Activated B cell treated with CpG ODN at 0.5 μM for 24 hours (primary cell): ENCODE measurements at places on chromosomes 1 and 21. TPM values are rescaled to one million over a fixed set of nuclear protein-coding genes. Genes with fewer than 3 reads are reported as not detected.

- DNase-seq = no peak
Measured at GRCh38 chr1:37958690-37959089, 11.8 kb upstream of the INPP5B start.

- no peak for DNase-seq
Measured at GRCh38 chr1:205274041-205274691, 46.4 kb downstream of the TMCC2 start.

GRCh38 chr21:38794978-38795377, 10.8 kb upstream of the ETS2 start:
- no peak for DNase-seq

- no peak for DNase-seq
Measured at GRCh38 chr21:34037009-34037795, 36.2 kb upstream of the MRPS6 start.

DNA sequence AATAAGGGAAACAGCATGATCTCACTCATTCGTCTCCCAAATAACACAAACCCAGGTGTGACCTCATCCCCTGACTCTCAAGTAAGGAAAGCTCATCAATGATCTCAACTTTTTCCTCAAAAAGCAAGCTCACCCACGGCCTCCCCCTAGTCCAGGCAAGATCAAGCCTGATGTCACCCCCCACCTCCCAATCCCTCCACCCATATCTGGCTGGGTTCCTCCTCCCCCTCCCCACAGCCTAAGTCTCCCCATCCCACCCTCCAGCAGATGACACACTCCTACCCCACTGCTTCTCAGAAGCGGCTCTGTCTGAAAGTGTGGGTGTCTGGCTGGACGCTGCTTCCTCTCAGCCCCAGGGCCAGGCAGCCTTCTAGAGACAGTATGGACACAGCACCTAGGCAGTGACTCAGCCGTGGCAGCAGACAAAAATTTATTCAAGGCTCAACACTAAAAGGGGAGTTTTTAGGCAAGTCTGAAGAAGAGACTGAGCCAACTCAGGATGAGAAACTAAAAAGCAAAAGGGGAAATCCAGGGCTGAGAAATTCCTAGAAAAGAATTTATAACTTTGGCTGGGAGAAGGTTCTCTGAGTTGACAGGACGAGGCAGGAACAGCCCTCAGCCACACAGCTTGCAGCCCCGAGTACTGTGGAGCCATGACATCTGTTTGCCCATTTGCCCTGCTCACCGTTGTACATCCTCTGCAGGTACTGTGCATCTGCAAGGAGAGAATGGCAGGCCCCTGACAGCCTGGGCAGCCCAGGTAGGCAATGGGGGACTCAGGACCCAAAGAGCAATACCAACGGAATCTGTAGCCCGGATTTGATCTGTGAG, 81.6 kb upstream of the LRRC8D start:
- no peak for DNase-seq

DNA sequence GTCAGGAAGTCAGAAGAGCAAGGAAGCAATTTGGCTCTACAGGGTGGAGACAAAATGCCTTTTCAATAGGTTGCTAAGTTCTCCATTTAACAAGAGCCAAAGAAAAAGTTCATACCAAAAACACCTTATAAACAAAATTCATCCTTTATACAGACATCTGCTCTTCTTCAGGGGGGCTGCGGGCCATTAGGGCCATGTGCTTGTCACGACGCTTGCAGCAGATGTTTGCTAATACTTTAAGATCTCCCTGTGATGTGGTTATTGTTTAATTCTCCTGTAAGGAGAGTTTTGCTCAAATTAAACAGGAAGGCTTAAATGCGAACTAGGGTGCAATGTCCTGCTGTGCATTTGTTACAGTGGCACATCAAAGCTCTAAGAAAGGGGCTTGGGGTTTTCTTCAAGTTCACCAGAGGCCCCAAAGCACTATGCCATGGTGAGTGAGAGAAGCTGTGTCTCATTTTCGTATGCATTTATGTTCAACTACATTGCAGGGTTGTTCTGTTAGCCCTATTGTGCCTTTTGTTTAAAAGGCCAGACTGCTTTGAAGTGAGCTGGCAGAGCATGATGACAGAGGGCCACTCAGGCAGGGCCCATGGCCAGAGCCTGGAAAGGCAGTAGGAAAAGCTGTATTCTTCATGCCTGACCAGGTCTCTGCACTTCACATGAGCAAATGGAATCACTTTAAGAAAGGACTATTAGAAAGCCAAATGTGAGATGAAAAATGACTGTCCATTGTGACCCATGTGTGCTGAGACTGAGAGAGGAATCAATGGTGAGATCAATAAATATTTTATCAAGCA, 24.8 kb upstream of the NTPCR start:
- DNase-seq = no peak

DNA sequence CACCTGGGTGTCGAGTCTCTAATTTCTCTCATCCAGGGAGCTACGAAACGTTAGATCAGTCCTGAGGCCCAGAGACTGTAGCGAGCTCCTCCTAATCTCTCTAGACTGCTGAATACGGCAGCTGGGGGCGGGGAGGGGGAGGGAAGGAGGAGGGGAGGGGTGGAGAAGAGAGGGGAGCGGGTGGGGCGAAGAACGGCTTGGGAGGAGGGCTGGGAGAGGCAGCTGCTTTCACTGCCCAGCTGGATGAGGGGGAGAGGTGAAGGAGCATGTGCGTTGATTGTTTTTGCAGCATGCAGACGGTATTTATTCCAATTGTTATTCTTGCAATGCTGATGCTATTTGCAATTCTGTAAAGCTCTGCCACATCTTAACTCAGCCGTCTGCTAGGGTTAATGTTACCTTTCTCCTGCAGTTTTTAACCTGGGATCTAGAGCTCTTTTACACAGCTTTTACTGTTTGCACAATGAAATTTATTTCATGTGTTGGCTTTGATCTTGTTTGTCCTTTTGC, 790 bp downstream of the DNAJC6 start:
- no peak for DNase-seq

DNA sequence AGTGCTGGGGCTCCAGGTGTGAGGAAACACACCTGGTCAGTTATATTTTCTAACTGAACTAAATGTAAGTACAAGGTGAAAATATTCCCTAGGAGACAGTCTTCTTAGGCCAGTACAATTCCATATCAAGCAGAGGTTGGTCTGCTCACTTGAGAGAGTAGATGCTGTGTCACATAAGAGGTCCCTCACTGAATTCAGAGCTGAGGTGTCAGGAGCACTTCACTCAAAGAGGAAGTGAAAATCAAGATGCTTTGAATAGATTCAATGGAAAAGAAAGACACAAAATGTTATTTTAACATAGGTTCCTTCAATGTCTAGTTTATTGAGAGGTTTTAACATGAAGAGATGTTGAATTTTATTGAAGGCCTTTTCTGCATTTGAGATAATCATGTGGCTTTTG, 4.3 kb upstream of the FCRL3 start:
- no peak for DNase-seq

DNA sequence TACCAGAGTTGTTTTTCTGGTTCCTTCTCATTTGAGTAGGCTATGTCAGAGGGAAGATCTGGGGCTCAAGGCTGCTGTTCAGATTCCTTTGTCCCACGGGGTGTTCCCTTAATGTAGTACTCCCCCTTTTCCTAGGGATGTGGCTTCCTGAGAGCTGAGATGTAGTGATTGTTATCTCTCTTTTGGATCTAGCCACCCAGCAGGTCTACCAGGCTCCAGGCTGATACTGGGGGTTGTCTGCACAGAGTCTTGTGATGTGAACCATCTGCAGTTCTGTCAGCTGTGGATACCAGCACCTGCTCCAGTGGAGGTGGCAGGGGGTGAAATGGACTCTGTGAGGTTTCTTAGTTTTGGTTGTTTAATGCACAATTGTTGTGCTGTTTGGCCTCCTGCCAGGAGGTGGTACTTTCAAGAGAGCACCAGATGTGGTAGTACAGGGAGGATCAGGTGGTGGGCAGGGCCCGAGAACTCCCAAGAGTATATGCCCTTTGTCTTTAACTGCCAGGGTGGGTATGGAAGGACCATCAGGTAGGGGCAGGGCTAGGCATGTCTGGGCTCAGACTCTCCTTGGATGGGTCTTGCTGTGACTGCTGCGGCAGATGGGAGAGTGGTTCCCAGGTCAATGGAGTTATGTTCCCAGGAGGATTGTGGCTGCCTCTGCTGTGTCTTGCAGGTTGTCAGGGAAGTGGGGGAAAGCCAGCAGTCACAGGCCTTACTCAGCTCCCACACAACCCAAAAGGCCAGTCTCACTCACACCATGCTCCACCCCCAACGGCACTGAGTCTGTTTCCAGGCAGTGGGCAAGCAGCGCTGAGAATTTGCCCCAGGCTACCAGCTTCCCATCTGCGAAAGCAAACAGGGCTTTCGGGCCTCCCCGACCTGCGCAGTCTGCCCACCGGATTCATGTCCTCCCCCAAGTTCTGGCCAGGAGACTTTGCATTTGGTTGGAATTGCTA, 64.2 kb downstream of the SERINC2 start:
- no peak for DNase-seq

DNA sequence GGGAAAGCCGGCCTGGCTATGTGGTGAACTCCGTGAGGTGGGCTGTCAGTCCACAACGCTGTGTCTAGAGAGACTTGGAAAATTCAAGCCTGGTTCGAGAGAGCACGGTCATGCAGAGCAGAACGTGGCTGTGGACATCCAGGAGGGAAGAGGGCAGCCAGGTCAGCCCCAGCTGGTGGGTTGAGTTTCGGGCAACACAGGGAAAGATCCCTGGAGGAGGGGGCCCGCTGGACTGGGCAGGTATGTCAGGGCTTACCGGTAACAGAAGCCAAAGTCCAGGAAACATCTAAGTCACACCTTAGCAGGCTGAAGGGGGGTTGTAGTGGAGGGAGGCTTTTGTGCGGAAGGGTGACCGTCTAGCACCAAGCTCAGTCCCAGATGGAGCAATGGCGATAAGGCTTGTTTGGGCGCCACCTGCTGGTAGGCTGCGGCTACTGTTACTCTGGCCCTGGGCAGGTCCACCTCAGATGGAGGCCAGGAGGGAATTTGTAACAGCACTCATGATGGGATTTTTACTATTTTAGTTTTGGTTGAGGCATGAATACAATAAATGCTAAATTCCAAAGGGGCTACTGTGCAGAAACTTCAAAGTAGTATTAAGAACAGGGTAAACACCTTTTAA, 143.3 kb upstream of the ZNF644 start:
- peak; percentile 59 for DNase-seq

DNA sequence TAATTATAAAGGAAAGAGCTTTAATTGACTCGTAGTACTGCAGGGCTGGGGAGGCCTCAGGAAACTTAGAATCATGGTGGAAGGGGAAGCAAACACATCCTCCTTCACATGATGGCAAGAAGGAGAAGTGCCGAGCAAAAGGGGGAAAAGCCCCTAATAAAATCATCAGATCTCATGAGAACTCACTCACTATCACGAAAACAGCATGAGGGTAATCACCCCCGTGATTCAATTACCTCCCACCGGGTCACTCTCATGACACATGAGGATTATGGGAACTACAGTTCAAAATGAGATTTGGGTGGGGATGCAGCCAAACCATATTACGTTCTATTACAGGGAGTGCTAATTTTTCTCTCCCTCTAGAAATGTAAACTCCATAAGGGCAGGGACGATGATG, 14.2 kb upstream of the MRPS14 start:
- DNase-seq = no peak

S100A7A gene
- not detected in 2 replicates for total RNA-seq

DNA sequence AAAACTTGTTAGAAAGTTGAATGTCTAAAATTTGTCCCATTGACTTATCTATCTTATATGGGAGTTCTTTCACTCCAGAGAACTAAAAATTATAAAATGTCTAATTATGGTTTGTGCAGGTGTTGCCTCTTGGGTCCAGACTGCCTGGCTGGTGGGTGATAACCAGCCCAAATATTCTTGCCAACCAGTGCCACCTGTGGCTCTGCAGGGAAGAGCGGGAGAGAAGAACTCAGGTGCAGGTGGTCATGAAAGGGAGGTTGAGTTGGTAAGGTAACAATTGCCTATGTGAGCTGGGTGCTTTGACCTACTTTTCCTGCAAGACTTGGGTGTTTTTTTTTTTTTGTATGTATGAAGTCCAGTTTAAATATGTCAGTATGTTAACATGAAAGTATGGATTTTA, 10.2 kb downstream of the RPS6KC1 start:
- no peak for DNase-seq

DNA sequence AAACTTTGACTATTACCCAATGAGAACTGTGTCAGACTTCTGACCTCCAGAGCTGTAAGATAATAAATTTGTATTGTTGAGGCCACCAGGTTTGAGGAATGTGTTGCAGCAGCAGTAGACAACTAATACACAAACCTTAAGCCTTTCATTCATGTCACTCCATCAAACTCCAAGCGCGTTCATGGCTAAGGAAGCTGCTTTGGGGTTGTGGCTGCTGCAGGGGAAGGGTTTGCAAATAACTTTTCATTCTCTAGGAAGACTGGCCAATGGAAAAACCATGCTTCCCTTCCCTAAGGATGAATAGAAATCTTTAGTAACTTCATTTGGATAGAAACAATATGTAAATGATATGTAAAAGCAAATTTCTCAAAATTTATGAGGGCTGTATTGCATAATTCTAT, 170.4 kb downstream of the RHOU start:
- DNase-seq = no peak

RNF223 gene
- not detected in 2 replicates for total RNA-seq

PTCH2 gene
- total RNA-seq = 1.2 TPM in 2 replicates

DNA sequence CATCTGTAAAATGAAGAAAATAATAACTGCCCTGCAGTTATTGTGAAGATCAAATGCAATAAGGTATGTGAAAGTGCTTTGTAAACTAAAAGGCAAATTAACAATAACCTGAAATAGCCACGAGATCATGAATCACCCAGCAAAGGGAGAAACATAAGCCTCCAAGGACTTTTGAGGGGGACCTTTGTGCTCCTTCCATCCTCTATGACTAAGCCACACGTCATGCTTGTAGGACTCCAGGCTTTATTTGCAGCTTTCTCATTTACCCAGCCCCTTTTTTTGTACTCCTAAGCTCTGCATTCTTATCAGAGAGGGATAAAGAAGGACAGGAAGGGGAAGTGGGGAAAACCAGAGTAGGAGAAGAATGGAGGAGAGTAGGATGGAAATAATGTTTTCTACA, 115.1 kb downstream of the PROX1 start:
- no peak for DNase-seq

TLR5 gene
- total RNA-seq = not detected in 2 replicates

IL23R gene
- total RNA-seq = not detected in 2 replicates

ERG gene
- not detected in 2 replicates for total RNA-seq

DNA sequence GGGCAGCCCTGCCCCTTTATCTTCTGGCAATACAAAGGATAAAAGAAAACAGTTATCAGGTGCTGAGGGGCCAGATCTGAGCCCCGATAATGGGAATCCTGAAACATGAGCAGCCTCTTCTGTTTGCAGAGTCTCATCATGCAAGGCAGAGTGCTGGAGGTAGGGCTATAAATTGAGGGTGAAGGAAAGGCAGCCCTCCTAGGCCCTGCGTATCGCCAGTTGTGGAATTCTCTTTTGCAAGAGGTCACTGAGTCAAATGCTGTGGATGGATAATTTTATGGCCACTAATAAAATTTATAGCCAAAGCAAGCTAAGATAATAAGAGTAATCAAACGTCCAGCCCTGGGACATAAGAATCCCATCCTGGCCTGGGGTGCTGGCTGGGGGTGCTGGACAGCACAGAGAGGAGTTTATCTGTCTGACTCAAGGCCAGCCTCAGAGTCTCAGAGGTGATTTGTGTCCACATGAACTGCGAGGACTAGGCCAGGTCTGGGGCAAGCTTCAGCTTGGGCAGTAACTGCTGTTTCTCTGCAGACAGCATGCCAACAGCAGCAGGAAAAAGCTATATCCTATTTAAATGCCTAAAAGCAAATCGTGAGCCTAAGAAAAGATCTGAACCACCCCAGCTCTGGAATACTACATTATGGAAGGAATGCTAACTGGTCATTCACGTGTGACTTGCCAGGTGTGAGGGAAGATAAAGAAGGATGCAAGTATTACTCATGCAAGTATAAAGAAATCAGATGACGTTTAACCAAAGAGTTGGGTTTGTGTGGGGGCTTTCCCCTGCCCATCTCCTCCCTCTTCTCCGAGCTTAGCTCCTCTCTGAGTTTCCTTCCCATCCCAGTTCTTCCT, 254.8 kb downstream of the KIF26B start:
- DNase-seq = no peak
